ENCODE measurements at places on chromosomes 3 and 15.
A peak's percentile ranks its signal among the peaks of the same experiment; 100 is the strongest.

DNA sequence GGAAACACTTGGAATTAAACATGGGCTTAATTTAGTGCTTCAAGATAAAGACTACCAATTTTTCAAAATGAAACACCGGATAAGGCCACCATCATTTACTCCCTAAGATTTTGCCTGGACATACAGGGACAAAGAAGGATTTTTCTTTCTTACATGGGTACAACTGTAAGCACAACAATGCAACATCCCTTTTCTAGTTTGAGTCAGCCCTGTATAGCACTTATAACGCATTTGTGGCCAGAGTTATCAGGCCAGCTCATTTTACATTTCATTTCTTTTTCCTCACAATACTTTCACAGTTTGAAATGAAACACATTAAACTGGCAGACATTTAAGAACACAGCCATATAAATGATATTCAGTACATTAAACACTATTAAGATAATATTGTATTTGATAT is 9.8 kb upstream of the SUCNR1 start:
- DNase-seq: no peak

GRCh38 chr3:157159037-157159761 is 748 bp downstream of the CCNL1 start:
- peak; percentile 78 for DNase-seq

DNA sequence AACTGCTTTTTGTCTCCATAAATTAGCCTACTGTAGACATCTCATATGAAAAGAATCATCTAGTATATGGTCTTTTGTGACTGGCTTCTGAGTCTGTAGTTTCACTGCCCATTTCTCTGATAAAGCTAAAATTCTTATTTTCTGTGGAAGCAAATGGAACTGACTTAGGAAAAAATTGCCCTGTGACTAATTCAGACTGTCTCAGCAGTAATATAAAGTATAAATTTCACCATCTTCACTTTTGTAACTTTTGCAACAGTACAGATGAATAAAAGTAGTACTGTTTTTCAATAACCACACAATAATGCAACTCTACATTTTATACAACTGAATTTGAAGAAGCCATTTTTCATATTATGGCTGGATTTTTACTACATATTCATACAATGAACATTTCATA is 104.1 kb downstream of the TBC1D5 start:
- DNase-seq: no peak

- DNase-seq: peak; percentile 26
Measured at GRCh38 chr15:77851691-77852090, 219.0 kb upstream of the LINGO1 start.

DNA sequence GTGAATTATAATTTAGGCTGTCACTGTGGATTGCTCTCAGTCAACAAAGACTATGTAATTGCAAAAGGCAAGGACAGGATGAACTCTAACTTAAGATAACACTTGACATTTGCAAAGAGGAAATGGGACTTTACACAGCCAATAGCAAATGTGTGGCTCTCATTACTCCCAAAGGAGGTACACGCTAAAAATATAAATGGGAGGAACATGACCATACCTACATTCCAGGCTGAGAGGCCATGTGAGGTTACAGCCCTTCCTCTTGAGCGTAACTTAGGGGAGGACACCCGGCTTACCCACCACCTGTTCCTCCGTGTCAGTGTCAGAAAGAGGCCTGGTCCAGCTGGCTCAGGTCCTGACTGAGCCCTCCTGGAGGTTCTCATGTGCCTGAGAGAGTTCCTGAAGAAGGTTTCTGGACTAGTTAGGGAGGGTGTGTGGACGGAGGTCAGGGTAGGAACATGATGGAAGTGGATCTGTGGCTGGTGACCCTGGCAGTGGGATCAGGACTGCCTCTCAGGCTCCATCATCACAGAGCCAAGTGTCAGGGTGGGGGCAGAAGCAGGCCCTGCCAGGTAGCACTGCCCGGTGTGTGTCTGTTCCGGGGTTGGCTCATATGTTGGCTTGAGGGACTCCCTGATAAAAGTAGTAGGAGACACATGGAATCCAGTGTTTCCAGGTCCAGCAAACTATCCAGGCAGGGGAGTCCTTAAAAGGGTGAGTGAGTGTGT is 7.9 kb downstream of the POPDC2 start:
- peak; percentile 55 for DNase-seq

DNA sequence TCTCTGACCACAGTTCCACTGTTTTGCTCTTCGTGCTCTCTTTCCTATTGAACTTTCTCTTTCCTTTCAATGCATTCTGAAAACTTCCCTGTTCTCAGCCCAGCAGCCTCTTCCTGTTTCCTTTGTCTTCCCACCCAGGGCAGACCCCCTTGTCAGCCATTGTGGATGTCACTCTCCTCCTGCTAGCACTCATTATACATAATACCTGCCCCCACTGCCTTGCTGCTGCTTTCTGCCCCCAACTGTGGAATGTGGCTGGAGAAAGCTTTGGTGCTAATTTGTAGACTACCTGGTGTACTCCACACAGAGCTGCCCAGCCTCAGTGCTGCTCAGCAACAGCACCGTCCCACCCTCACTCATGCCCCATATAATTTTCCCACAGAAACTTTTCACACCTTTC is 80.2 kb downstream of the CHCHD6 start:
- DNase-seq: no peak

GRCh38 chr3:120432150-120432860 is 18.5 kb downstream of the FSTL1 start:
- peak; percentile 72 for DNase-seq

- no peak for DNase-seq
Measured at GRCh38 chr3:28836199-28836598, 444.7 kb upstream of the RBMS3 start.

DNA sequence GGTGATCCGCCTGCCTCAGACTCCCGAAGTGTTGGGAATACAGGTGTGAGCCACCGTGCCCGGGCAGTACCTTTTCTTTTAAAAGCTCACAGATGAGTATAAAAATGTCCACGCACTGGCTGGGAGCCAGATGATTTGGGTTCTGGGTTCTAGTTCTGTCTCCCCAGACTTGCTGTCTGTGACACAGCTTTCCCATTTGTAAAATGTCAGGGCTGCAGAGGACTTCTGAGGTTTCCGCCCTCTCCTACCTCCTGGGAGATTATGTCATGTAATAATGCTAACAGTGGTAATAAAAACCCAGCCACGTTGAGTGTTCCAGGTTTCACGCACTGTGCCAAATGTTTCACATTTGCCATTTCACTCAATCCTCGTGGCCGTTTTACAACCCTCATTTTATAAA is 1.3 kb upstream of the PPP4R2 start:
- peak; percentile 27 for DNase-seq

GRCh38 chr15:41756198-41756597 is 18.1 kb upstream of the MAPKBP1 start:
- no peak for DNase-seq
